ENCODE measurements at places on chromosomes 5 and 9.

GRCh38 chr9:114096041-114096511 is 3.0 kb downstream of the KIF12 start:
- peak; percentile 38 for DNase-seq

- DNase-seq: no peak
Observed at GRCh38 chr5:150448334-150448733, 1.2 kb downstream of the RPS14 start.

- DNase-seq: no peak
Observed at GRCh38 chr5:140631036-140631417, 1.9 kb downstream of the CD14 start.

DNA sequence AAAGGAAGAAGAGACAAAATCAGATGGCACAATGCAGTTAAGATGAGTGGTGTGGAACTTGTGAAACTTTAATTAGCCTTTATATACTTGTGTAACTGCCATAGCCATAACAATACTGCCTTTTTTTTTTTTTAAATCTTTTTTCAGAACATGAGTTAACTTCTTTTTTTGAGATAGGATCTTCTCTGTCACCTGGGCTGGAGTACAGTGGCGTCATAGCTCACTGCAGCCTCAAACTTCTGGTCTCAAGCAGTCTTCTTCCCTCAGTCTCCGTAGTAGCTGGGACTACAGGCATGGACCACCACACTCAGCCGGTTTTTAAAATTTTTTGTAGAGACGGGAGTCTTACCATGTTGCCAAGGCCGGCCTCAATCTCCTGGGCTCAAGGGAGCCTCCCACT is 37.2 kb downstream of the GPBP1 start:
- no peak for DNase-seq

DNA sequence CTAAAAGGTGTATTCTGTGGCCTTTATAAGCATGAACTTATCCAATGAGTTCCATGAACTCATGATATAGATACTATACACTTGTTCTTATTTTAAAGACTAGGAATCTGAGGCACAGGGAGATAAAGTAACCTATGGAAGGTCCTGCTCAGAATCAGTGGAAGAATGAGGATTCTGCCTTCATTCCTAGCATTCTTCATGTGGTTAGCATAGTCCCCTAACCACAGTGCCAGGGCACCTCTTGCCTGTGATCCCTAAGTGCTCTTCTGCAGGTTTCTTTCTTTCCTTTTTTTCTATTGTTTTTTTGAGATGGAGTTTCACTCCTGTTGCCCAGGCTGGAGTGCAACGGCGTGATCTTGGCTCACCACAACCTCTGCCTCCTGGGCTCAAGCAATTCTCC is 174.1 kb downstream of the C9orf152 start:
- no peak for DNase-seq

- DNase-seq: peak; percentile 26
Observed at GRCh38 chr9:27462434-27462833, 61.7 kb upstream of the IFNK start.

GRCh38 chr9:136656795-136657611 is 5.7 kb upstream of the EGFL7 start:
- DNase-seq: peak; percentile 42

GRCh38 chr9:114592356-114592755 is 4.8 kb downstream of the ATP6V1G1 start:
- DNase-seq: no peak

- DNase-seq: no peak
Observed at GRCh38 chr9:134516464-134516863, 125.1 kb upstream of the COL5A1 start.

GRCh38 chr9:87479801-87480201 is 17.9 kb upstream of the DAPK1 start:
- DNase-seq: no peak

DNA sequence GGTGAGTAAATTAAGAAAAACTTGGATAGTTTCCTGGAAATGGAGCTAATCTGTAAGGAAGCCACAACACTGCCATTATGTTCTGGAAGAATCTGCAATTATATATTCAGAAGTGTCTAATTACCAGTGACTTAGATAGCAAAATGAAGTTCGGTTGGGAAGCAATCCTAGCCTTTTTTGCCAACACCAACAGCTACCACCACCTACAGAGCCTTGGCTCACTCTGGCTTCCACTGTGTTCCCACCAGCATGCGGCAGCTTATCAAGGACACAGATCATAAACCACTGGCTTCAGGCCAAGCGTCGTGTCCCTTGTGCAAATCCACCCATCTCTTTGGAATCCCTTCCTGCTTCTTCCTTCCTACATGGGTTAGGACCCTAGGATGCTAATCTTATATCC is 118.0 kb upstream of the PCA3 start:
- DNase-seq: no peak

- no peak for DNase-seq
Observed at GRCh38 chr9:113566016-113566711, 102.6 kb downstream of the RGS3 start.

DNA sequence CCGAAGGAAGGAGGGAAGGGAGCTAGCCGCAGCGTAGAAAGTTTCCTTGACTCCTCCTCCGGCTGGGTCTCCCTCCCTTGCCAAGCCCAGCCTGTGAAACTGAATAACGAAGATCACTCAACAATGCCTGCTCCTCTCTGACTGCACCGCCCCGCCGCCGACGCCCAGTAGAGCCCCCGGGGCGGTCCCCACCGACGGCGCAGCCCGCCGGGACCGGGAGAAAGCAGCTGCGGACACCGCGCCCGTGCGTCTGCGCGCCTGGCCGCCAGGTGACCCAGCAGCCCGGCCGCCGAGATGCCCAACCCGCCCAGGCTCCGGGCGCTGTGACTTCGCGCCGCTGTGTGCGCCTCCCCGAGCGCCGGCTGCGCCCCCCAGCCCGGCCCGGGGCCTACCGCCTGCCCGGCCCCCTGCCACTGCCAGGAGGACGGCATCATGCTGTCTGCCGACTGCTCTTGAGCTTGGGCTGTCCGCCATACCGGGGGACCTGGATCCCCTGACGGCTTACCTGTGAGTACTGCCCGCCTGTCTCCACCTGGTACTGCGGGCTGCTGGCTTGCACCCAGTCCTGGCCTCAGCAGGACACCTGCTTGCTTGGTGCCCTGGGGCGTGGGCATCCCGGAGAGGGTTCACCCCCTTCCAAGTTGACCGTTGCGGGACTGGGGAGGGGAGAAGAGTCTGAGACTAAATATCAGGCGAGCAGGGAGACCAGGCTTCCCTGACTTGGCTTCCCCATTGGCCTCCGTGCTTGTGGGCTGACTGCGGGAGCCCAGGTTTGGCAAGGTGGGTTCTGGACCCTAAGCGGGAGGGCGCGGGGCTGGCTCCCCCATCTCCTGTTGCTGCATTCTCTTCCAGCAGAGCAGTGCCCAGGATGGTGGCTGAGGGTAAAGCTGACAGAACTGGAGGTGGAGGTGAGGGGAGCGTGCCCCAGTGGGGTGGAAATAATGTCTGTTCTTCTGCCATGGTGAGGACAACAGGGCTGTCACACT is 26.2 kb upstream of the SPTLC1 start:
- DNase-seq: peak; percentile 79

DNA sequence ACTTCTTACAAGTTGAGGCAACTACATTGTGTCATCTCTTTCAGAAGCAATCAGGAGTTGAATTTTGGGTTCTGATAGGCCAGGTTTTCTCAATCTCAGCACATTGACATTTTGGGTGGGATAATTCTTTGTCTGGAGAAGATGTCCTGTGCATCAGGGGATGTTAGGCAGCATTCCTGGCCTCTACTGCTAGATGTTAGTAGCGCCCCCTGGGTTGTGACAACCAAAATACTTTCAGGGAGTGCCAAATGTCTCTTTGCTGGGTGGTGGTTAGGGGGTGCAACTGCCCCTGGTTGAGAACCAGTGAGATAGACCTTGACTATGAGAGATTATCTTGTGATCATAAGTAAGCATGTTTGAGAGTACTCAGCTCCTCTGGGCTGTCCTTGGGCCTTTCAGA is 164.3 kb upstream of the KLF9 start:
- no peak for DNase-seq

- DNase-seq: no peak
Observed at GRCh38 chr5:2536632-2537377, 214.7 kb downstream of the IRX2 start.

DNA sequence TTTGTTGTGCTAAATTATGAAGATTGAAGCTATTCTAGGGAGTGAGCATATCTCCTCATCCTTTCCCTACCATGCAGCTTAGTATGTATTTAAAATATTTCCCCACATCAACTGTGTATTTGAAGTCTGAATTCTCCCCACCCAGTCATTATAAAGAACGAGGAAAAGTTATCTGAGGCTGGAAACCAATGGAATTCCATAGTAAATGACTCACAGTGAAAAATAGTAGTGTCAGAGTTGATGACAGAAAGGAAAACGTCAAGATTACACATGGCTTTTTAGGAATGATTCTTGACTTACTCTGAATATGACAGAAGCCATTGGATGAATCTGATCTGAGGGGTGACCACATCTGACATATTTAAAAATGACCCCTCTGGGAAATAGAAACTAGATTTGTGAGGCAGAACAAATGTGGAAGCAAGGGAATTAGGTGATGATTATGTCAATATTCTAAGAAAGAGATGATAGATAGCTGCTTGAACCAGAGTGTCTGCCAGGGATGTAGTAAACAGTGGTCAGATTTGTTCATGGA is 1768.9 kb upstream of the CDH9 start:
- no peak for DNase-seq

DNA sequence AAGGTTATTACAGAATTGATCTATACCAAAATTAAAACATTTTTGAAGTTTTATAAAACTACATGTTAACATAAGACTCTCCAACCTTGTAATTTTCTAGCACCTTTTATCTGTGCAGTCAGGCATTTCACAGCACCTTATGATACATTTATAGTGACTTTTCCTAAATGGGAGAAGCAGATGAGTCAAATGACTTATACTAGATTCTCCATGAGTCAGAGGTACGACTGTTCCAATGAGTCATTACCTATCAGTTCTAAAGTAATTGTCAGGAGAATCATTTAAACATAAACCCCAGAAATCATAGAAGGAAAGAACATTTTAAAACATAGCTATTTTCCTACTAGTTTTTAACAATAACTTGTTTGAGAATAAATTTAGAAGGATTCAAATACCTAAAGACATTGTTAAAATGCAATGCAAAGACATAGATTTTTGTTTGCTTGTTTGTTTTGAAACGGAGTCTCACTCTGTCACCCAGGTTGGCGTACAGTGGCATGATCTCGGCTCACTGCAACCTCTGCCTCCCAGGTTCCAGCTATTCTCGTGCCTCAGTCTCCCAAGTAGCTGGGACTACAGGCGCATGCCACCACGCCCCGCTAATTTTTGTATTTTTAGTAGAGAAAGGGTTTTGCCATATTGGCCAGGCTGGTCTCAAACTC is 34.7 kb upstream of the DMXL1 start:
- no peak for DNase-seq

DNA sequence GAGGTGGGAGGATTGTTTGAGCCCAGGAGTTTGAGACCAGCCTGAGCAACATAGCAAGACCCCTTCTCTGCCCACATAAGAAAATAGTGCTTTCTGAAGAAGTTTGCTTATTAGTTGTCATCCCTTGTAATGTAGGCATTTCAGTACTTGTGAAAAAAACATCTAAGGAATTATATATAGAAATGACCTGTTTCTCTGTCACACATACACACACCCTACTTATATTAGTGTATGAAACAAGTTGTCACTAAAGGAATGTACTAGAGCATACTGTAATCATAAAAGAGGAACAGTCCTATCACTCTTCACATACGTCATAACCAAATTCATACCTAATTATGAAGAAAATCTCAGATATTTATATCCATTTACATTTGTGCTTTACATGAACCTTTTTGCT is 122.0 kb downstream of the NIPBL start:
- DNase-seq: no peak

GRCh38 chr5:51194671-51195070 is 188.6 kb upstream of the ISL1 start:
- DNase-seq: no peak

DNA sequence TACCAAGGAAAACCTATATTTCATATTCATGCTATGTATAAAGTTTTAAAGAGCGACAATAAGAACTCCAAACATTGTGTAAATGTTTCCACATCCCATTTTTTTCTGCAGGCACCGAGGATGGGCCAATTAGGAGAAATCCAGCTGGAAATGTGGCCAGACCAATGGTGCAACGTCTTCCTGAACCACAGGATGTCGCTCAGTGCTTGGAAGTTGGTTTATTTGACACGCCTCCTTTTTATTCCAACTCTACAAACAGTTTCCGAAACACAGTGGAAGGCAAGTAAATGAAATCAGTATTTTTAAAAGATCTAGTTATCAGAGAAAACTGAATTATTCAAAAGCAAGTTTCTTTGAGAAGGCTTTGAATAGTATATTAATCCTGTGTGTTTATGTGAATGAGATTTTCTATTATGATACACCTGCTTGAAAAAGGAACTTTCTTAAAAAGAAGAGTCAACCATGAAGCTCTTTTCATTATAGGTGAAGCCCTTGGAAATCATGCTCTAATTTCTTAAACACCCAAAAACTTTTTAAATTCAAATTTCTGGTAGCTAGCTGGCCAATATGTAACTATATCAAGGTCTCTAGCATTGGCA is 9.1 kb downstream of the TYRP1 start:
- DNase-seq: no peak

DNA sequence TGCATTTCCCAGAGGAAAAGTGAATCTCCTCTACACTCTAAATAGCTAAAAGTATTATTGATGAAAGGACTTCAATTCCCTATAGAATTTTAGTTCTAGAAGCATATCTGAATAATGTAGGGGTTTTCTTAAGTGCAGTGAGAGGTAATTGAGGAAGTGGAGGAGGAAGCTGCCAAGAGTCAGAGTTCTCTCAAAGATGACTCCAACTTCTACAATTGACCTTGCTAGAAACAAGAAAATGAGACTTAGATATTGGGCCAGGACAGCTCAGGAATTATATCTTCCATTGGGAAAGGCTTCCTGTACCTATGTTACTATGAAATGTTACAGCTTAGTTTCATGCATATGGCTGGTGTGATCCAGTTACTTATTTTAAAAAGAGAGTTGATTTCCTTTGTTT is 10.4 kb upstream of the F2R start:
- DNase-seq: no peak

DNA sequence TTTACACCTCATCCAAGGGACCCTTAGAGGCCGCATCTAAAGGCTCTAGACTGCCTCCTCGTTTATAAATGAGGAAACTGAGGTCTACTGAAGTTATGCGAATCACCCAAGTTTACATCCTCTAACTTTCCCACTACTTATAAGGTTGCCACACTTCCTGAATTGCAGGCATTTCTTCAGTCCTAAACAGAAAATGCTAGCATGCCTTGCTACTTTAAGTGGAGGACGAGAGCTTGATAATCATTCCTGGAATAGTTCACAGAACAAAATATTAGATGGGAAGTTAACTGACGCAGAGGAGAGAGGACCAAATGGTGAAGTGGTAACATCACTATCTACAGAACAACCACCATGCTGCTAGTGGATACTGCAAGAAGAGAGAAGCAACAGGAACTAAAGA is 85.8 kb downstream of the GNAQ start:
- DNase-seq: no peak

GRCh38 chr9:93100276-93100636 is 4.2 kb downstream of the CARD19 start:
- DNase-seq: no peak

Measured in stomach (tissue), 19 donors.